ENCODE measurements at places on chromosomes 2 and 18.
A peak's percentile ranks its signal among the peaks of the same experiment; 100 is the strongest.

DNA sequence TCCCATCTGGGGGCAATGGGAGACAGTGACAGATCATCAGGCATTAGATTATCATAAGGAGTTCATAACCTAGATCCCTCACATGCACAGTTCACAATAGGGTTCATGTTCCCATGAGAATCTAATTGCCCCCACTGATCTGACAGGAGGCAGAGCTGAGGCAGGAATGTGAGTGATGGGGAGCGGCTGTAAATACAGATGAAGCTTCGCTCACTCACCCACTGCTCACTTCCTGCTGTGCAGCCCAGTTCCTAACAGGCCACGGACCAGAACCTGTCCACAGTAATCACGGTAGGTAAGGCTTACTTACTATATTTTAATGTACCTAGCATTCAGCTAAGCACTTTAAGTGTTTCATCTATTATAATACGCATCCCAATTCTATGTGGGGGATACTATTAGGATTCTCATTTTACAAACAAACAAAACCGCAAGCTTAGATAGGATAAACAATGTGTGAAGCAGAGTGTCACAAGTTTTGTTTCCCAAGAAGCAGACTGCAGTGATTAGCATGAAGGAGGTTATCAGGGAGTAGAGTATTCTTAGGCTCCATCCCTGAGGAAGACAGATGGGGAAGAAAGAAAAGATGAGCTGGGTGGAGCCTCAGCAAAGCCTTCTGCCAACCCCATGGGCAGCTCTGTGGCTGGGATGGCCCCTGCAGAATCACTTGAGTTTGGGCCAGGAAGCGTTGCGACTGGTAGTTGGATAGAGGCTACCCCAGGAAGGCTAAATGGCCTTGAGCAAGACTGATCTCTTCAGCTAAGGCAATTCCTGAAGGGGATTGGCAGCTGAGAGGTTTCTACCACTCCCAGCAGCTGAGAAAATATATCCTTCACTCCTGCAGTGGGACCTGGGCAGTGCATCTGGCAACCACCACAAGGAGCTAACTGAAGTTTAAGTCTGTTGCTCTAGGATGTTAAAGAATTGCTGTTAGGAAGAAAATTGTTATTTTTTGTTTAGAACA, 133.1 kb downstream of the MREG start:
- no peak for DNase-seq

GRCh38 chr2:64624862-64625261, 28.9 kb downstream of the SERTAD2 start:
- DNase-seq = no peak

GRCh38 chr2:136284226-136285119, 166.5 kb upstream of the CXCR4 start:
- DNase-seq = no peak

GRCh38 chr18:41906528-41907146, 48.4 kb upstream of the PIK3C3 start:
- peak; percentile 66 for DNase-seq

DNA sequence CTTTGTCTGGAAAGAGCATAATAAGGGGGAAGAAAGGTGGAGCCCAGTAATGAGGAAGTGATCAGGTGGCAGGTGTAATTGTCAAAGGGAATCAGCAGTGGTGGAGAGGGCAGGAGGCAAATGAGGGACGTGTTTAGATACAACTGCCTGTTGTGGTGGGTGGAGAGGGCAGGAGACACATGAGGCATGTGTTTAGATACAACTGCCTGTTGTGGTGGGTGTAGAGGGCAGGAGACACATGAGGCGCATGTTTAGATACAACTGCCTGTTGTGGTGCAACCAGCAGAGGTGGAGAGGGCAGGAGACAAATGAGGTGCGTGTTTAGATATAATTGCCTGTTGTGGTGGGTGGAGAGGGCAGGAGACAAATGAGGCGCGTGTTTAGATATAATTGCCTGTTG, 173.1 kb downstream of the ANKRD30B start:
- no peak for DNase-seq

DNA sequence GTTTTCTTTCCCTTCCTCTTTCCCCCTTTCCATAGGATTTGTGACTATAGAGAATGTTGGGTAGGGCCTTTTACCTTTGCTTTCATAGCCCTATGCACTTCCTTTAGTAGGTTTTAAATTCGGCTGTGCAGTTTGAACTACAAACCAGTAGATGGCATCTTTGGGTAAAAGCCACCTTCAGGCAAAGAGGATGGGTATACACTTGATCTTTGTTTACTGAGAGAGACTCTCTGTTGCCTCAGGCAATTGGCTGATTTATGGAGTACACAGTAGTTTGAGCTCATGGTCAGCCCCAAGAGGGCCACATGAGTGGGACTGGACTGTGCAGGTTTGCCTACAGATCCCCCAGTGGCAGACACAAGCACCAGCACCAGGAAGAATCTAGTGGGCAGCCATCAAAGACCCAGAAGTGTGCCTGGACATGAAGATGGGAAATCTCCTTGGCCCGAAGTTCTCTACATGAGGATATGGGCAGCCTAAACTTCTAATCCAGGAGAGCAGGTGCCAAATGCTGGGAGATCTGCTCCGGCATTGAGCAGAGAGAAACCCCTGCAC, 1304.3 kb upstream of the DDX18 start:
- DNase-seq = no peak

DNA sequence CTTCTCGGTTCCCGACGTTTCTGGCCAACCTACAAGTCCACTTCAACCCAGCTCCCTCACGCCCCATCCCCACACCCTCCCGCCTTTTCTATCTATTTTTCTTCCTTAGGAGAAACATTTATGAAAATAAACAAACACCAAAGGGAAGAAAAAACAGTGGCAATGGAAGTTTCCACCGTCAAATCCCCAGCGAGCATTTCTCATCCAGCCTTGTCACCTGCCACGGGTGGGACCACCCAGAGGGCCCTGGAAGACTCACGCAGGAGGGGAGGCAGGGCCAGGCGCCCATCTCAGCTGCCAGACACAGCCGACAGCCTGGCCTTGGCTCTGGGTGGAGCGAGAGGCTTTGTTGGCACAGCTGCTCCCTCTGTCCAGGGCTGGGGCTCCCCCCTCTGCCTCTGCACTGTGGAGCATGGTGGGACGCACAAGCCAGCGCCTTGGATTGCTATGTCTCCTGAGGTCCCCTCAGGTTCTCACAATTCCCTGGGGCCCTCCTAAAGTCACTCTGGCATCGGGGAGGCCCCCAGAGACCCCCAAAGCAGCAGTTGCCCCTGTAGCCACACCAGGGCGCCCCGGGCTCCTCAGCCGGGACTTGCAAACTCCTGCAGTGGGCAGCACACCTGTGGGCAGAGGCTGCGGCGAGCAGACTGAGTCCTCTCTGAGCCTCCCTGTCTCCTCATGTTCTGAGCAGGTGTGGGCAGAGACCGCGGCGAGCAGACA, 395.7 kb upstream of the SALL3 start:
- no peak for DNase-seq

DNA sequence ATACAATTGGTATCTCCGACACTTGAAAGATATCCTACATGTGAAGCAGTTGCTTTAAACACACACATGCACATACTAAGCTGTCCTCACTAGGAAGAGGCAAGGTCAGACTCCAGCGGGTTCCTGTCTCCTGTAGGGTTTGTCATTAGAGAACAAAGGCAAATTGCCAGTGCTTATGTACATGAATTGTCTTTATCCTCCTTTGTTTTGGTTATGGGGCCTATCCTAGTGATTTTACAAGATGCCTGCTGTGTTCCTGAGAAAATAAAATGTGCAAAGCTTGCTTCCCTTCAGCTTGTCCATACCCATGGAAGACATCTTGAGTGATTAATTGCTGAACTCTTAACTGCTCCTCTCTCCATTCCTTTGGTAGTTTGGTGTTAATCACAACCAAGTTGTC, 86.7 kb upstream of the SLC39A10 start:
- no peak for DNase-seq

- DNase-seq = no peak
Measured at GRCh38 chr2:186751078-186751477, 57.2 kb downstream of the FAM171B start.

DNA sequence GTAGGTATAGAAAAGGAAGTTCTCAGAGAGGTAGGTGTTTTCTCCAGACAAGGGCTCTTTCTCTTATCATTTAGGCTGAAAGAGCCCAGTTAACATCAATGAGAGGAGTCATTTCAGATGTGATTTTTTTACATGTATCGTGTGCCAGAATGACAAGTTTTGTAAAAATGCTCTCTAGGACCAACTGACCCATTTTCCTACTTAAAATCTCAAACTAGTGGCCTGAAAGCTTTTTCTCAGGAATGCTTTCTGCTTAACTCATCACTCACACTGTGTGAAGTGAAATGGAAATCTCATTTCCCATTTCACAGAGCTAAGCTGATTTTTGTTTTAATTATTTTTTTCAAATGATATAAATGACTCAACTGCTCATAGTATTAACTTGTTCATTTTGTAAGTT, 128.7 kb upstream of the CYP26B1 start:
- no peak for DNase-seq

DNA sequence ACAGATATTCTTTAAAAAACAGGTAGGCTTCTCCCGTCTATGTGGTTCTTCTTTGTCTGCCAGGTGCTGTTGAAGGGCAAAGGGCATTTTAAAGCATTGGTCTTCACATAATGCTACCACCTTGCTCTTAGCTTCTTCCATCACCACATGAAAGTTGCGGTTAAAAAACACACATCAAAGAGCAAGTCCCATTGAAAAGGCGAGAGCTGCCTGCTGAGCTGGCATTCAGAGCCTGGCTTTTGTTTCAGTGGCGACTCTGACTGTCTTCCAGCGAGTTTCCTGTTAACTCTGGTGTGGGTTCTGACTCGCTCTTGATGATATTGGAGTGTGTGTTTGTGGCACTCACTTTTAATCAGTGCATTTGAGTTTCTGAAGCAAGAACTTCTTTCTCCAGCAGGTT, 624.9 kb upstream of the FANCL start:
- no peak for DNase-seq

GRCh38 chr2:216648105-216648504, 14.9 kb downstream of the IGFBP2 start:
- peak; percentile 78 for DNase-seq

- DNase-seq = no peak
Measured at GRCh38 chr2:50355891-50356290, 676.0 kb downstream of the NRXN1 start.

GRCh38 chr2:204019572-204020501, 83.3 kb downstream of the ICOS start:
- peak; percentile 55 for DNase-seq

DNA sequence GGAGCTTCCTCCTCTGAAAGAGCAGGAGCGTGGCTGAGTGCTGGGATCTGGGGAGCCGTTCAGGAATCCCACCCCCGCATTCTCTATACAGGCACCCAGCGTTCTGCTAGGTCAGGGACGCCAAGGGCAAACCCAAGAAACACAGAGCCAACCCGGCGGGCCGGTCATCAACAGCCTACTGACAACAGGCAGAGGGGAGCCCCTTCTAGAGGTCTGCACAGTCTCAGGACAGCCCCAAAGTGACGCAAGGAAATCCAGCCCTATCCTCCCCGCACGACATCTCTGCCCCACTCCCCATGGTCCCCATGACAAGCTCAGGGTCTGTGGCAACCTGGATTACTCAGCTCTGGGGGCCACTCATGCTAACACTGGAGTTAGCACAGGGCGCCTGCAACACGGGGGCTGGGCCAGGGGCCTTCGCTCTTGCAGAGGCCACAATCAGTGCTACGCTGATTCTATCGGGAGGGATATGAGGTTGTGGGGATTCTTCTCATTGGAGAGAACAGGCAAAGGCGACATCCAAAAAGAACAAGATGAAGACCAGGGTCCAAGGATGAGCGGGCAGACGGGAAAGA, 81.6 kb downstream of the PXDN start:
- DNase-seq = no peak
